ENCODE measurements at places on chromosomes 7 and 10.

DNA sequence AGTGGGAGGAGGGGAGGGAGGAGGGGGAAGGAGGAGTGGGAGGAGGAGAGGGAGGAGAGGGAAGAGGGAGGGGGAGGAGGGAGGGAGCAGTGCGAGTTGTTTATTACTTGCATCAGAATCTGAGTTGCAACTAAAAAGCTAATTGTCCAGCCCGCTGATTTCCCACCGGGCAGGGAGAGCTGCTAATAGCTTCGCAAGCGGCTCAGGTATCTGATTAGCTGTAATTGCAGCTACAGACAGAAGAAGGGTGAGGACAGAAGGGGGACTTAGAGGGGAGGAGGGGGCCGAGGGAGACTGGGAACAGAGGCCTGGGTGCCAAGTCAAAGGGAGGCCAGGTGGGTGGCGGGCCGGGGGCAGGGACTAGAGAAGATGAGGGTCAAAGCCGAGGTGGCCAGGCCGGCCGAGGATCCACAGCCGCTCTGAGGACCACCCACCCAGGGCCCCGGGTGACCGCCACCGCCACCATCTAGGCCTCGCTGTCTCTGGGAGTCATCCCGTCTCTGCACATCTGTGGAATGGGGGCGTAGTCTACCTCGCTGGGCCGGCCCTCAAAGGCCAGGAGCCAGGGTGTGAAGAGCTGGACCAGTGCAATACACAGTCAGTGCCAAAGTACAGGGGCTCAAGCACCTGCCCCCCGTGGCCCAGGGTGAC lies 54.2 kb downstream of the MICALL2 start:
- no peak for DNase-seq

- no peak for DNase-seq
Measured at GRCh38 chr10:65846541-65846940, 1079.3 kb upstream of the LRRTM3 start.

DNA sequence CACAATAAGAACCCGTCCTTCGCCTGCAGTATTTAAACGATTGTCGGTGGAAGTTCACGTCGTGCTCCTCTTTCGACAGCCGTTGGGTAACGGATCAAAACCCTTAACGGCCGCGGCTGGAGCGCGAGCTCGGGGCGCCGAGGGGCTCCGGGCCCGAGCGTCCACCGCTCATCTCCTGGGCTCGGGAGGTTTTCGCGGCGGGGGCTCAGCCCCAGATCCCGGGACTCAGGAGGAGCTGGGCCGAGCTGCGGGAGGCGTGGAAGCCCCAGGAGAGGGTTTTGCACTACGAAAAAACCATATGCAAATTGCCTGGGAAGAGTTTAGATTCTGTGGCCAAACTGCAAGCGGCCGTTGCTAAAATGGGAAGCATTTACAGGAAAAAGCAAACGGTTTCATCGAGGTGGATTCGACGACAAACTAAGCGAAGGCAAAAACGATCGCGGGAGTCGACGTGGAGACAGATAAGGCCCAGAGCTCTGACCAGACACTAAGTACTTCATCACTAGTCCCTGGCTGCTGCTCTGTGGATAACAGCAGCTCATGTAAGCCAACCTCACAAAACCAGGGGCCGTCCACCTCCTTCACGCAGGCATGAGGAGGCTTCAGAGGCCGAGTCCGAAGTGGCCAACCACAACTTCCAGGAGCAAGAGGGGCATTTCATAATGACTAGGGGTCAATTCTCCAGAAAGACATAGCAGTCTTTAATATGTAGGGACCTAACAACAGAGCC lies 129.7 kb downstream of the MARCHF5 start:
- DNase-seq = no peak

- no peak for DNase-seq
Measured at GRCh38 chr7:143979359-143979758, 20.8 kb upstream of the OR6B1 start.

- no peak for DNase-seq
Measured at GRCh38 chr10:118017071-118017740, 29.5 kb downstream of the RAB11FIP2 start.

DNA sequence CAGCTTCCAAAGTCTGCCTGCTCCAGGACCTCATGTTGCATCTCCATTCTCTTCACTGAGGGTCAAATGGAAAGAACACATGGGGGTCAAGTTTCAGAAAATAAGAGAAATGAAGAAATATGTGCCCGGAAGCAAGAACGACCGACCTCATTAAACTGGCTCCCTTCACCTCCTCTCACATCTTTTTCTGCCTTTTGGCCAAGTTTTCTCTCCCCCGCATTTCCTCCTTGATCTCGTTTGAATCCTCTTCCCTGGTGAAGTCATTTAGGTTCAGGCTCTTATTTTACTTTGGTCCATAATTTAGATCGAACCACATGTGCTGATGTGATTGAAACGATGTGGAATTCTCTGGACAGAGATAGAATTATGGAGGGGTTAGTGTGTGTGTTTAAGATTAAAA lies 44.2 kb downstream of the EGFR start:
- DNase-seq = no peak

- no peak for DNase-seq
Measured at GRCh38 chr10:24446739-24447138, 237.8 kb downstream of the KIAA1217 start.

All from stimulated activated CD8-positive, alpha-beta memory T cell treated with anti-CD3 and anti-CD28 coated beads, Interleukin-4, amount 100 ng/mL, for 1 hour (primary cell).